Hematopoietic multipotent progenitor cell treated with erythropoietin and hydrocortisone succinate and interleukin-3 and kit ligand, for 17 days (in vitro differentiated cells): ENCODE measurements at places on chromosomes 6 and 20.

DNA sequence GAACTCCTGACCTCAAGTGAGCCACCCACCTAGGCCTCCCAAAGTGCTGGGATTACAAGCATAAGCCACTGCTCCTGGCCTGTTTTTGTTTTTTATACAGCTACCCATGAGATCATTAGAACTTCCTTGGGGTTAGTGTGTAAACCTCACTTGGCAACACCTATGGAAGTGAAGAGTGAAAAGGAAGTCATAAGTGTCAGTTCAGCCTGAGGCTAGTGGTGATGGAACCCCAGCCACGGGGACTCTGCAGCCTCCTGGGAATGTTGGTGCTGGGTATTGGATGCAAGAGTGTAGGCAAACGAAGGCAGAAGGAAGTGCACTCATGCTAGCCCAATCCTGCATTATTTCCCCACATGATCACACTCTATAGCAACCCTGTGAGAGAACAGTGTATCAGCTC lies 33.6 kb upstream of the FUCA2 start:
- DNase-seq: no peak

DNA sequence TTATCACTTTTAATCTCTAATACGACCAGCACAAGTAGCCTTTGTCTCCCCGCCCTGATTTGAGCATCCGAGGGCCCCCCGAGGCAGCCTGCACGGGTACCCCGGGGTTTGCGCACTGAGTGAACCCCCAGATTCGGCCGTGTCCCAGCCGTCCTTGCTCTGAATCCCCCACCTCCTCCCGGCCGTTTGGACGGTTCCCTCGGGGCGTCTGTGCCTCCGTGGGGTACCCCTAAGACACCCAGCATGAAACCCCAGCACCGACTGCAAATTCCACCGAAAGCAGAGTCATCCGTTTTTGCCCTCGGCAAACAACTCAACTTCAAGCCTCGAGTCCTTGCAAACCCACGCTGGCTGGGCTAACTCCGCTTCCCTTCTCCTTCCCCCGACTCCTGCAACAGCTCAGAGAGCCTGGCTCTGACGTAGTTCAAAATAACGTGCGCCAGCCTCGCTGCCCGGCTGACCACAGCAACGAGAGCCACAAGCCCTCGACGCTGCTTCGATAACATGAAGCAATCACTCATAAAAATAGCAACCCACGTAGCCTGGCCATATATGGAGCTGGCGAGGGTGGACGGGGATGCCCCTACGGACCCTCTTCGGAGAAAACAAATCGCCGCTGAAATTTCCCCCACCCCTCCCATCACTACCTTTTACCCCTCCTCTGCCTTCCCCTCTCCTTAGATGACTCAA lies 764 bp upstream of the SNAP25 start:
- no peak for DNase-seq

DNA sequence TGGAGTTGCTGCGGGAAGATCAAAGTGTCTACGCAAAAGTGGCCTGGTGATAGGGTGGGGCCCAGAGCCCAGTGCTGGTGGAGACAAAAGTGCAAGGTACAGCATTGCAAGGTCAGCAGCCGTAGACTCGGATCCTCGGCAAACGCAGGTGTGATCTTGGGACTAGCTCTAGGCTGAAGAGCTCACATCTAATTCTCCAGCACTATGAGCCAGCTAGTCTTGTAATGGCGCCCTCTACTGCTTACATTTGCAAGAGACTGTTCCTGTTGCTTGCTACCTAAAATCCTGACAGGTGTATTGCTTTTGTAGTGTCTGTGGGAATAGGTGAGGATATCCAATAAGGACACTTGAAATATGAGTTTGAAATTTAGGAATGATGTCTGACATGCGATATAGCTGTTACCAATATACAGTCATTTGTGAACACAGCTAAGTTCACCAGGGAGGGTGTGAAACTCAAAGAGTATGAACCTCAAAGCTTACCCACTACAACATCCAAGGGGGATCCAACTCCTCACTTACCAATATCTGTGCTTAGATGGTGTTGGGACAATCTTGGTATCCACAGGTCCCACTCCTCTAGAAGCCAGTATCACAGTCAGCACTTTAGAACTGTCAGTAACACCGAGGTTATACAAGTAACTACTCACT lies 58.4 kb downstream of the PDE7B start:
- peak; percentile 19 for DNase-seq

- DNase-seq: no peak
Measured at GRCh38 chr6:12848964-12849808, 132.6 kb downstream of the PHACTR1 start.

- no peak for DNase-seq
Measured at GRCh38 chr6:136886091-136886490, 36.0 kb upstream of the SLC35D3 start.
